ENCODE measurements at places on chromosomes 5 and 9. TPM values are rescaled to one million over a fixed set of nuclear protein-coding genes. Genes with fewer than 3 reads are reported as not detected.

DNA sequence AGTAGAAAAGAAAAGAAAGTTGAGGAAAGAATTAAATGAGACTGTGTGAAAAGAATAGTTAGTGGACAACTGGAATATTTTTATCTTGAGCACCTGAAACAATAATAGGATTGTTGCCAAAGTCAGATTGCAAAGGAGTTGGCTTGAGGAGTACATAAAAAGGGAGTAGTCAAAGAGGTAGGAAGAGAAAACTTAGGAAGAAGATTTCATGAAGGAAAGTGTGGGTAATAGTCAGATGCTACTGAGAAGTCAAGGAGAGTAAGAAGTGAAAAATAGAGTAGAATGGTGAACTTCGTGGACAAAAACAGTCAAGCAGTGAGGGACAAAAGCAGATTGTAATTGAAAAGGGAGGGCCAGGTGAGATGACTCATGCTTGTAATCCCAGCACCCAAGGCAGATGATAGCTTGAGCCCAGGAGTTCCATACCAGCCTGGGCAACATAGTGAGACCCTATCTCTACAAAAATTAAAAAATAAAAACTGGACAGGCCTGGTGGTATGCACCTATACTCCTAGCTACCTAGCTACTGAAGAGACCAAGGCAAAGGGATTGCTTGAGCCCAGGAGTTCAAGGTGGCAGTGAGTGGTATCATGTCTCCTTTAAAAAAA lies 178.9 kb downstream of the NIPBL start:
- peaks cover 68% of the 10 kb centered on the region for H3K36me3 ChIP-seq
- H3K4me3 ChIP-seq, result no peak overlapping the region
- H3K4me1 ChIP-seq, result no peaks in the 10 kb centered on the region
- H3K27ac ChIP-seq, result no peak overlapping the region
- DNase-seq, result no peak

DNA sequence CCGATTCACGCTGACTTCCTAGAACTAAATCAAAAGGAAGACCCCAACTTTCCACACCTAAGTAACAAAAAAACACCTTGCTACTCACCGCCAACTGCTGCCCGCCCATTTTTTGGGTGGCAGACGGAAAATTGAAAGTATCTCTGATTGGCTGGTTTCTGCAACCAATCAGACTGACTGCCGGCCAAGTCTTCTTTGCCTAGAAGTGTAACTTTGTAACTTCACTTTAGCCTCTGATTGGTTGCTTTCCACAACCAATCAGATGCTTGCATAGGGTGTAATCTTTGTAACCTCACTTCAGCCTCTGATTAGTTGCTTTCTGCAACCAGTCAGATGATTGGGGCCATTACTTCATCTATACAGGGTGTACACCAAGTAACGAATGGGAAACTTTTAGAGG lies 42.6 kb upstream of the ANKH start:
- H3K36me3 ChIP-seq, result no peaks in the 10 kb centered on the region
- DNase-seq, result no peak
- no peak overlapping the region for H3K4me3 ChIP-seq
- no peaks in the 10 kb centered on the region for H3K27me3 ChIP-seq
- peaks cover 24% of the 10 kb centered on the region for H3K4me1 ChIP-seq

GRCh38 chr9:4508907-4509589 lies 18.8 kb downstream of the SLC1A1 start:
- H3K27me3 ChIP-seq, result no peaks in the 10 kb centered on the region
- H3K36me3 ChIP-seq, result no peaks in the 10 kb centered on the region
- no peak overlapping the region for H3K4me3 ChIP-seq

DNA sequence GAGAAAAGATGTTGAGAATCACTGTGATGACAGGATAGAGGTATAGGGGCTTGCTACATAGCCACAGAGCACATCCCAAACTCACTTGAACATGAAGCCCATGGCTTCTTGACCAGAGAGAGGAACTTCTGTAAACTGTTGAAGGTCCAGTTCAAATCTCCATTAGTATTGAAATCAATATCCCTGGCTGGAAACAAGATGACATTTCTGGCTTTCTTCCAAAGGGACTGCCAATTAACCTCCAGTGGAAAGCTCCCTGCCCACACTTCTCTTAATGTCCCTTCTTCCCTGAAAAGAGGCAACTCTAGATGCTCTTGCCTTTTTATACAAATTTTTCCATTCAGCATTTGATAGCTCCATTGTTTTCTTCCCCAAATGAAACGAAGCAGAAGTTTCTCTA lies 612.1 kb downstream of the EBF1 start:
- H3K27ac ChIP-seq, result no peak overlapping the region
- DNase-seq, result no peak
- no peaks in the 10 kb centered on the region for H3K36me3 ChIP-seq
- no peaks in the 10 kb centered on the region for H3K27me3 ChIP-seq
- no peak overlapping the region for H3K4me3 ChIP-seq
- peaks cover 18% of the 10 kb centered on the region for H3K4me1 ChIP-seq

GRCh38 chr5:134594797-134595457 lies 37.7 kb downstream of the SAR1B start:
- H3K4me1 ChIP-seq, result peaks cover 5% of the 10 kb centered on the region
- no peak overlapping the region for H3K27ac ChIP-seq
- no peak for DNase-seq
- H3K36me3 ChIP-seq, result no peaks in the 10 kb centered on the region

The GARIN3 gene
- total RNA-seq, result not detected

The RLN2 gene
- total RNA-seq, result not detected

The CTSV gene
- 0.05 TPM for total RNA-seq

The STKLD1 gene
- 0.63 TPM for total RNA-seq

The PRELID1 gene
- 456 TPM for total RNA-seq

The FBLL1 gene
- total RNA-seq, result 4.6 TPM

The TMC1 gene
- 0.06 TPM for total RNA-seq
